ENCODE measurements at places on chromosomes 4 and X.

DNA sequence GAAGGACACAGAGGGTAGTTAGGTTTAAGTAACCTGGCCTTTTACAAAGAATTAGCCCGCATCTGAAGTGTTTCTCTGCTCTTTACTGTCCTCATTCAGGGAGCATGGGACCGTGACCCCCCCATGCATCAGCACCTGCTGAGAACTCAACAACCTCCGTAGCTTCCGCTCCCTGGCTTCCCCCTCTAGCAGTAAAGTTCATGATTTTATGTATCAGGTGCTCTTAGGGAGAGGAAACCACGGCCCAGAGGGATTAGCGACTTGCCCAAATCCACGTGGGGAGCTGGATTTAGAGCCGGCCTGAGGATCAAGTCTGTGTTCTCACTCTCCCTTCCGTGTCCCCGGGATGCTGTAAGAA, 284.6 kb upstream of the GATB start:
- no peak for DNase-seq

DNA sequence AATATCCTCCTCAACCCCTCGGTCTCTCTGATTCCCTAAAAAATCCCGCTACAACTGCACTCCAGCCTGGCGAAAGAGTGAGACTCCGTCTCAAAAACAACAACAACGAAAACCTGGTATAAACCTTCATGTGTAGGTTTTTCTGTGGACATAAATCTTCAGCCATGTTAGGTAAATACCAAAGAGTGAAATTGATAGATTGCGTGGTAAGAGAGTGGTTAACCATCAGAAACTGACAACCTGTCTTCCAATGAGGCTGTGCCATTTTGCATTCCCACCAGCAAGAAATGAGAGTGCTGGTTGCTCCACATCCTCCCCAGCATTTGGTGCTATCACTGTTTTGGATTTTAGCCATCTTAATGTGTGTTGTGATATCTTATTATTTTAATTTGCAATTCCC, 10.9 kb downstream of the TBC1D19 start:
- no peak for DNase-seq

DNA sequence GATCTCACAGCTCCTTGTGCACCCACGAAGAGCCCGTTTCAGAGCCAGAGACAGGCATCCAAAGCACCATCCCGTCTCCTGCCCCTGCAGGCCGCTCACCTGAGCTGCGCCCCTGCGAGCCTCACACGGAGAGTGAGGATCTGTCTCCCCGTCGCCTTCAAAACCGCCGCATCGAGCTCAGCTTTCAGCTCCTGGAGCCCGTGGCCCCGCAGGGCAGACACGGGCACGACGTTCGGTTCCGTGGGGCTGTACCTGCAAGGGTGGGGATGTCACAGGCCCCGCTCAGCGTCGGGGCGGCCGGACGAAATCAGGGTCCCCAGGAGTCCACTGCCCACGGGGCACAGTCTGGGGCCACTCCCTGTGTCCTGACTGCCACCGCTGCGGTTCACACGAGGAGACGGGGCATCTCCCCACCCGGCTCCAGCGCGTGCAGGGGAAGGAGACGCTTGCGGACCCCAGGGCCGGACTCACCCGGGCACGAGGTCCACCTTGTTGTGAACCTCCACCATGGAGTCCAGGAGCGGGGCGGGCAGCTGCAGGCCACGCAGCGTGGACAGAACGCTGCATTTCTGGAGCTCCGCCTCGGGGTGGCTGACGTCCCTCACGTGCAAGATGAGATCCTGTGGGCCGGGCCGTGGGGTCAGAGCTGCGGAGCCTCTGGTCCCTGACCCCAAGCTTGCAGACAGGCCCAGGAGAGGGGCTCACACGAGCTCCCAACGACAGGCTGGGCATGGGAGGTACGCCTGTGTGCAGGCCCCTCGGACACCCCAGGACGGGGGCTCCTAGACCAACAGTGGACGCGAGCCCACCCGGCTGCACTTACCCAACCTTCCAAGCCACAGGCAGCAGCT, 11.1 kb downstream of the GTPBP6 start:
- no peak for DNase-seq

- no peak for DNase-seq
These were observed 97.6 kb downstream of the CPE start for GRCh38 chr4:165476214-165477098.

DNA sequence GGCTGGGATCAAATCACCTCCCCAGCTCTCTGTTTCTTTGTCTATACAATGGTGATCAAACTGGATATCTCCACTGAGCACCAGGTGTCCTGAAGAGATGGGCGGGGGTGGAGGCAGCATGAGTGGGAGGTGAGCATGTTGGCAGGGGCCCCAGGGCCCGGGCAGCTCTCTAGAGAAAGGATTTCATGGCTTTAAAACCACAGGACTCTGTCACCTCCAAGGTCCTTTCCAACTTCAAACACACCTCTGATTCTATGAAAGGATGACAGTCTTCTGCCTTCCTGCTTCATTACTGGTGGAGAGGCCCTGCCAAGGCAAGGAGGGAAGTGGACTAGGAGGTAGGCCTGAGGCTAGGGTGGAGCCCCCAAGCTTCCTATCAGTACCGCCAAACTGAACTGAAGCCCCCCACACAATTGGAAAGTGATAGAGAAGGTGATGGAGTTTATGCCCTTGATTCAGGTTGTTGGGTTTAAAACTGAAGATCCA, 38.6 kb downstream of the TRIM2 start:
- DNase-seq: no peak

DNA sequence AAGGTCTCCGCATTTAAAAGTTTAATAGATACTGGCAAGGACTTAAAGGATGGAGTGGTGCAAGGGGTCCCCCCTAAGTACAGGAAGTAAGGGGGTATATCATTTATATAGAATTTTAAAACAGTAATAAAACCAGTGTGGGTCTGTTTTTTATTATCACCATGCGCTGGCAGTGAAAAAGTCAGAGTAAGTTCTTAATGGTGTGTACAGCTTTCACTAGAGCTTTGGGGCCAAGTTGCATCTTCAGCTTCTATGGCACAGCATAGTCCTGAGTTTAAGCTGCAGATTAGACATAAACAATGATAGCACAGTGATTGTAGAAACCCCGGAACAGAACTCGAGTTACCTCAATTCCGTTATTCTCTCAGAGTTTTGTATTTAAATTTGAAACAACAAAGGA, 27.6 kb downstream of the RHOH start:
- no peak for DNase-seq

DNA sequence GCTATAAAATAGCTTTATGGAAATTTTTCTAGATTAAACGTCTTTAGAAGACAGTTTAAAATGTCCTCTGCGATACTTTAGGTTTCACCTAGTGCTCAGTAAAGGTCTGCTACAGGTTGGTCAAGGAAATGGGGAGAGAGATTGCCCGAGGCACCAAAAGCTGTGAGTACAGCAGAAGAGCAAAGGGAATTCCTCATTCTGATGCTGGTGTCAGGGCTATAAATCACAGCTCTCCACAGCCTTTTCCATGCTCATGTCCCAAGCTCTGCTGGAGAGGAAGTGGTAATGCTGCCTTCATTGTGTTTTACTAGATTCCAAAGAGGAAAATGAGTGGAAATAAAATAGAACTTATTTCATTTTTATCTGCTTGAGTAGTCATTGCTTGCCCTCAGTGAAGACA, 2060.4 kb downstream of the ARAP2 start:
- DNase-seq: no peak

DNA sequence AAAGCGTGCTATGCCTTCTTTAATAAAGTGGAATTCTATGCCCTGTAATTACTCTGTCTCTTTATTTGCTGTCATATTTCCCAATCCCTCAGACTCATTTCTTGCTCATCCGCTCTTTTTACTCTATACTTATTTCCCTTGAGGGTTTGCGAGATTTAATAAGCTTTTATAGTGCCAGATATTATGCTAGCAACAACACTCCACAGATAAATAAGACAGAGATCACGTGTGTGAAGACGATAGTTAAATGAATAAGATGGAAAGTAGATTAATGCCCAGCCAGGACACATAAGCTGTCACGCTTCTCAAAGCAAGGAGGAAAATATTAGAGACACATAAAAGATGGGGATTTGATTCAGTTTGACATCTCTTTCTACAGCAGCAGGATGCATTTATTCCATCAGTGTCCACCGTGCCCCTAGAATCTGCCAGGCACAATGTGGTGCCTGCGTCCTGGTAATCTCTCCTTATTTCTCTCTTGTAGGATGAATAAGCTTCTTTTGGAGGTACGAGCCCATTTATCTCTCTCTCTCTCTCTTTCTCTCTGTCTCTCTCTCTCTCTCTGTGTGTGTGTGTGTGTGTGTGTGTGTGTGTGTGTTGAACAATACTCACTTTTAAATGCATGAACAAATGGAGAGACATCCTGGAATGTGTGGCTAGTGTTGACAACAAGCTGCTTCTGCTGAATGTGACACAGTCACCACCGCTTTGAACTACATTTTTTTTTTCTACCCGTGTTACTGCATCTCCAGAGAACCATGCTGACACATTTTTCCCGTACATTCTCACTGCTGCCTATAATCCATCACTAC, 48.2 kb downstream of the TMEM156 start:
- DNase-seq: no peak

DNA sequence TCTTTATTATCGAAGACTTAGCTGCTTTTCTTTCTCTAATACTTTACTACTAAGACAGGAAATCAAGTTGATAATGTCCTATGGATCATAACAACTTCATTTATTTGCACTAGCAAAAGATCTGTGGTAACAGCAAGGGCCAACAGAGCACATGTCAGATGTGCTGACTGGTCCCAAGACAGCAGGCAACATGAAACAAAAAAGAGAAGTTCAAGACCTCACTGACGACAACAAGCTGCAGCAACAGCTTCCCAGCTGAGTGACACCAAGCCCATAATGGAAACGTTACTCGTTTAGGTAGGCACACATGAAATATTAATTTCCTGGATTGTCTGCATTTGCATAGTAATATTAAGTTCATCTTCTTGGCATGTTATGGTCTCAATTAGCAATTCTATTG, 126.9 kb downstream of the UNC5C start:
- no peak for DNase-seq

DNA sequence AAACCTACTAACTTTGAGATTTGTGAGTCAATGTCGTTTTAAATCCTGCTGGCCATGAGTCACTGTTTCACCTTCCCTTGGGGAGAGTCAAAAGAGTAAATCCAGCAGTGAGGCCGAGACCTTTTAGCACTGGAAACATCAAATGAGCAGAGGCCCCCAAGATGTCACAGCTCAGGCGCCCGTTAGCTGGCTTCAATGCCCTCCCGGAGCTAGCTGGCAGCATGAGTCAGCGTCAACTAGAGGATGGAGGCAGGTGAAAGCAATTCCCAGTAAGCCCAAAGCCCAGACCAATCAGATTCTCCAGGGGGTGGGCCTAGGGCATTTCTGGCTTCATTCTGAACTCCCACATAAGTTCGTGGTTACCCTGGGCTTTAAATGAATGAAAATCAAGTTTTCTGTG, 170.9 kb downstream of the CLCN4 start:
- no peak for DNase-seq

DNA sequence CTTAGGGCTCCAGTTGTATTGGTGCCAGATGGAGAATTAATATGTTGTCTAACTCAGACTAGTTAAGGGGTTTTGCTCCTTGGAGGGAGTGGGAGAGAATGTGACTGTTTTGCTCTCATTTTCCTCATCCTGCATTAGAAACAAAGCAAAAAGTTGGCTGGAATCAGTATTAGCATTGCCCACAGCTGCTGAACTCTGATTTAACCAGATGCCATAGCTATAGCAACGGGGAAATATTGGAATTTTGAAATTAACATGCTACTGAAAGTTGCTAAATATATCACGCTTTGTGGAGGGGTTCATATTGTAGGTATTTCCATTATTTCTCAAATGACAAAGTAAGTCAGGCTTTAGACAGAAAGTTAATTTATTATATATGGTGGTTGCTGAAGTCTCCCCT, 66.7 kb upstream of the EOLA2 start:
- no peak for DNase-seq

DNA sequence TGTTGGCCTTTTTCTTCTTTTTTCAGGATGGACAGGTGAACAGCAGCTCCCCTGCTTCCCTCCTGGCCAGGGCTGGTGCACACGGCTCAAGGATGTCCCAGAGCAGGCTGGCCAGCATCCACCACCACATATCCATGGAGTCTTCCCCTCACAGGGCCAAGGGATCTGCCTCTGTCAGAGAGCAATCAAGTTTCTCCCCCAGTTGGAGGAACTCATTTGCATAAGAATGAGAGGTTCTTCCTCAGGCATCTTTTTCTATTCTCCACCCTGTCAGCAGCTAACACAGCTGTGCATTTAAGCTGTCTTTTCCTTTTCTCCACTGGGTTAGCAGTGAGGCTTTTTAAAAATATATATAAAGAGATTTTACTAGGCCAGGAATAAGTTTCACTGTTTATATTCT, 143.8 kb downstream of the ANAPC10 start:
- no peak for DNase-seq

DNA sequence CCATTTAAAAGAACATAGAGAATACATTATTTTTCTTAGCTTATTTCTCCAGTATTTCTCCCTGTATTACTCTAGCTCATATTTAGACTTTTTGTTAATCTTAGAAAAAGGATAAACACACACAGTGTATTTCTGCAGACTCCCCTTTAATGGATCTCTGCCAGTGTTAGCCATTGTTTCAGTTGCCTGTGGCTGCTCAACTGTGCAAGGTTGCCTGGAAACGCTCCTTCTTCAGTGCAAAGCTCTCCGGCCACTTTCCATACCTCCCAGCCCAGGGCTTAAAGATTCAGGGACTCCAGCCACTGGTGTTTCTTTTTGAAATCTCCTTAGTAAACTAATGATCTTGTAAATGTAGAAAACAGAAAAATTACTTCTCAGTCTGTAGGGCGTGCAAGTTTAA, 104.9 kb downstream of the SLIT2 start:
- peak; percentile 10 for DNase-seq

GRCh38 chrX:109914114-109914849, 88.6 kb upstream of the TMEM164 start:
- no peak for DNase-seq

GRCh38 chr4:112808001-112808400, 171.1 kb downstream of the LARP7 start:
- DNase-seq: no peak

GRCh38 chrX:153641627-153642026, 5.4 kb upstream of the DUSP9 start:
- no peak for DNase-seq

DNA sequence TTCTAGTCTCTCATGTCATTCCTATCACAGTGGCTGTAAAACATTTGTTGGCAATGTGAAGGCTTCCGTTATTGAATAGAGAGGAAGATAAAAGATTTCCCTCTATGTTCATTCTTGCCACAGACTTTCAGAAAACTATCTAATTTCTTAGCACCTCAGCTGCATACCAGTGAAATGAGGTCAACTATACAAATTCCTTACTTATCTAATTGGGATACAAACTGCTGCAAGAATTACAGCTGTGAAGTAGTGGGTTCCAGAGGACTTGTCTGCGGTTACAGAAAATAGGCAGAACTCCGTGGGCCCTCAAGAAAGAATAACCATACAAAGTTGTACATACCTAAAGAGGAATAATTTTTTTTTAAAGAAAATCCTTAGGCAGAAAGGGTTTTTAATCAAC, 175.8 kb downstream of the PPP1R2C start:
- no peak for DNase-seq

DNA sequence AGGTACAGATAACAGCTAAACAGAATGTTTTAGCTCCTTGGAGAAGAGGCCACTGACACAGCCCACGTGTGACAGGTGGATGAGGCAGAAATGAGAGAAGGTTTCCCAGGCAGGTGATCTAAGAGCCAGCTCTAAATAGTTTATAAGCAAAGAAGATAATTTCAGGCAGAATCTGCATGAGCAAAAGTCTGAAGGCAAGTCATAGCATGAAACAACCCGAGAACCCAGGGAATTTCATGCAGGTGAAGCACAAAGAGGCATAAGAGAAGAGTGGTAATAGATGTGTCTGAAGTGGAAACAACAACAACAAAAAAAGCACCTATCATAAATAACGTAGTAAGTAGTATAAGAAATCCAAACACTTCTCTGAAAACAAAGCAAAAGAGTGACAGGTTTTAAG, 275.8 kb upstream of the CPEB2 start:
- no peak for DNase-seq
